ENCODE measurements at places on chromosomes 11 and 22.

GRCh38 chr11:44970293-44970692, 19.6 kb upstream of the TP53I11 start:
- DNase-seq: no peak

- DNase-seq: no peak
Observed at GRCh38 chr11:85464283-85464682, 162.9 kb downstream of the DLG2 start.

- no peak for DNase-seq
Observed at GRCh38 chr11:68375337-68375736, 62.9 kb downstream of the LRP5 start.

DNA sequence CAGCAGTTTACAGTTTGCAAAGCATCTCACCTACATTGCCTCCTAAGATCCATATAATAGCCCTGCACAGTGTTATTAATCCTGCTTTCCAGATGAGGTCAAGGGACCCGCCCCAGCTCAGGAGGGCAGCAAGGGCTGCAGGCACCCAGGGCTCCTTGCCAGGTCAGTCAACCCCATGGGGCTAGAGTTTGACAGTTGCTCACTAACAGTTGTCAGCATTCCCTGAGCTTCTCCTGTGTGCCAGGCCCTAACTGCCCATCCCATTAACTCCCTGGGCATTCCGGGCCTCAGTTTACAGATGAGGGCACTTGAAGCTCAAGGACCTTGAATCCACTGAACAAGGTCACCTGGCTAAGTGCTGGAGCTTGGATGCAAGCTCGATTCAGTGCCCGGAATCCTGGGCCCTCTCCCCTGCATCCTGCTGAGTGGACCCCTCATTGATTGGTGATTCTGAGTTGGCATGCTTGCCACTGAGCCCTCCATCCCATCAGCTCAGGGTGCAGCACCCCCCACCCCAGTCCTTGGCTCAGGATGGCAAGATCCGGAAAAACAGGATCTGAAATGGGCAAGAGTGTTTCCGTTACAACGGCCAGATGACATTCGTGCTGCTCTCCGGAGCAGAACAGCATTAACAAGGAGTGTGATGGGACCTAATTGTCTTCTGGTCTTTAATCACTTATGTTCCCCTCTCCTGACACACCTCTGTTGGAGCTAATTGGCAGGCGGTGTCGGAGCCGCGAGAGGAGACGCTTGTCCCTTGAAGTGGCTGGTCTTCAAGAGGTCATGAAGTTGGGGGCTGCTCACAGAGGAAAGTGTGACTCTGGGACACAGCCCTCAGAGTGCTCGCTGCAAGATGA, 87.4 kb upstream of the SHISAL1 start:
- DNase-seq: peak; percentile 8

- no peak for DNase-seq
Observed at GRCh38 chr11:106997227-106997626, 21.0 kb downstream of the GUCY1A2 start.

- DNase-seq: no peak
Observed at GRCh38 chr22:46923394-46923793, 160.9 kb downstream of the TBC1D22A start.

- no peak for DNase-seq
Observed at GRCh38 chr11:9533736-9534473, 39.6 kb upstream of the WEE1 start.

DNA sequence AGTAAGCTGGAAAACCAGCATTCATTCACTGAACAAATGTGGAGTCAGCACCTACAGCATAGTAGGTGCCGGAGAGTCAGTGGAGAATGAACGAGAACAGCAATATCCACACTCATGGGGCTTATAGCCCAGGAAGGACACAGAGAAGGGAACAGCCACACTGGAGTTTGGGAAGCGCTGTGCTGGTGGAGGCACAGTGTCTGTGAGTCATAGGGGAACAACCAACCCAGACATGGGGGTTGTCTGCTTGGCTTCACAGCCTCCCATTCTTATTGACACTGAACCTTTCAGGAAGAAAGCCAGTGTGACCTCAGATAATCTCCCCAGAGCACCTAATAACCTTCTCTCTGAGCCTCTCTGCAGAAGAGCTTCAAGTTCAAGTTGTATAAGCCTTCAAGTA, 56.6 kb upstream of the UBASH3B start:
- DNase-seq: no peak

- no peak for DNase-seq
Observed at GRCh38 chr11:45341372-45341771, 55.2 kb upstream of the SYT13 start.

DNA sequence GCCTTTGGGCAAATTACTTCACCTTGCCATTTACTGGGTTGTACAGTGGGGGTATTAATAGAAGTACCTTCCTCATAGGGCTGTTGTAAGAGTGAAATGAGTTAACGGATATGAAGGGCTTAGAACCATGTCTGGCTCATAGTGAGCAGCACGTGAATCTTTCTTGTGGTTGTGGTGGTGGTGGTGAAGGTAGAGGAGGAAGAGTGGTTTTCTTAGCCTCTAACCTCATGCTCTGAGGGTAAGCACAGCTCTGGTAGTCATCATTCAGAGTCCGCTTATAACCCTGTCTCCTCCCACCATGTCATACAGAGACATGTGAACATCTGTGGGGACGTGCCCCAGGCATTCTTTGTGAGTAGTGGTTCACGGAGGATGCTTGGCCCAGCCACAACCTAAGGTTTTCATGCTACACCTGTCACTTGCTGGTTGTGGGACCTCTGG, 43.6 kb downstream of the TEAD1 start:
- DNase-seq: no peak

DNA sequence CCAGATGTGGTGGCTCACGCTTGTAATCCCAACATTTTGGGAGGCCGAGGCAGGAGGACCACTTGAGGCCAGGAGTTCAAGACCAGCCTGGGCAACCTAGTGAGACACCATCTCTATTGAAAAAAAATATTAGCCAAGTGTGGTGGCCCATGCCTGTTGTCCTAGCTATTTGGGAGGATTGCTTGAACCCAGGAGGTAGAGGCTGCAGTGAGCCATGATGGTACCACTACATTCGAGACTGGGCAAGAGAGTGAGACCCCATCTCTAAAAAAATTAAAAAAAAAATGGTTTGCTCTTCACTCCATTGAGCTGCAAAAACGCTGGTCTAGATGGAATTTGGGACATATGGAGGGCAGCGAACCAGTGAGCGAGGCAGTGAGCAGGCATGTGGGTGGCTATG, 21.6 kb upstream of the SOX10 start:
- DNase-seq: no peak

DNA sequence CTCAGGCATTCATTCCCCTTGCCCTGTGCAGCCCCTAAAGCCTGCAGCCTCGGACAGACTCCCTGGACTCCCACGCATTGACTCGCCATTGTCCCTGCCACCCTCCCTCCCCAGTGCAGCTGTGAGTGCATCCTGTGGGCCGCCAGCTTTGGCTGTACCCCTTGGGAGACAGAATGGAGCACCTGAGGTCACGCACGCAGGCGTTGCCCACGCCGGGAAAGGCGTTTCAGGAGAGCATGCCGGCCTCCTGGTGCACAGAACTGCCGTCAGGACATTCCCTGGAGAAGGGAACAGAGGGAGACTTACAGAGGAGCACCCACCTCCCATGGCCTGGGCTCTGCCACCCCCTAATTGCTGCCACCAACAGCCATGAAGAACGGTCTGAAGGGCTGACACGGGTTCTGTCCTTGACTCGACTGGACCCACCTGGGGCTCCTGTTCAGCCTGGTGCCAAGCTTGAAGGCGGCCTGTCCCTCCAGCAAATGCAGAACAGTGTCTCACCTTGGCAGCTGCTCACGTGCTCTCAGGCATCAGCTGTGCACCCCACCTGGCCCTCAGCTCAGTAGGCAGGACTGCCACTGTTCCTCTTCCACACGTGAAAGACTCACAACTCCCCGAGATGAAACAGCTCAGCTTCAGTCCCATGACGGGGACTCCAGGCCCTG, 503.8 kb downstream of the BRD1 start:
- DNase-seq: no peak

GRCh38 chr22:50469377-50470305, 5.2 kb downstream of the SBF1 start:
- peak; percentile 77 for DNase-seq

GRCh38 chr22:49899530-49899929, 18.7 kb downstream of the ALG12 start:
- DNase-seq: no peak

GRCh38 chr11:36929401-36929800, 331.4 kb upstream of the RAG2 start:
- DNase-seq: no peak

DNA sequence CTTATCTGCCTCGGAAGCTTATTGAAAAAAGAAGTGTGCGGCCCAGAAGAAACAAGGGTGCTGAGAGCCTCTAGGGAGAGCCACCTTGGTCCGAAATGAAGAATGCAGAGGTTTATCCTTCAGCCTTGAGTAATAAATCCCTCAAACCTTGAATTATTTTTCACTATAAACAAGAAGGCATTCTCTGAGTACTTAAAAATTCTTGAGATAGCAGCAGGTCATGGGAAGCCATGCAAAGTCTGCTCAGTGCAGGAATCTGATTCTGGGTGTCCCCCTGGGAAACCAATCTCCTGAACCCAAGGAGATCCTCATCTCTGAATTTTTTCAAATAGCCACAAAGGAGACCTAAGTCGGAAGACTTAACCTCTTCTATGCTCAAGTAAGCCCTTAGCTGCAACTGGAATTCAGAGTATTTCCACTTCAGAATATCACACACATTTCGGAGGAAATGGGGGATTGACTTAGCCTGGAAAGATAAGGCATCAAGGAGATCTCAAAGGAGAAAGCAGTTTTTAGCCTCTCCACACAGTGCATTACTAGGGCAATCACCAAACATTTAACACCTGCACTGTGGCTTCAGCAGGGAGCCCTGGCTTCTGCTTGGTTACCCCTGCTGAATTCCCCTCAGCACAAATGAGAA, 365.0 kb downstream of the ETS1 start:
- no peak for DNase-seq
